ENCODE measurements at places on chromosomes 1 and 21.

- DNase-seq, result no peak
Observed at GRCh38 chr1:14571810-14572767, 26.4 kb upstream of the KAZN start.

DNA sequence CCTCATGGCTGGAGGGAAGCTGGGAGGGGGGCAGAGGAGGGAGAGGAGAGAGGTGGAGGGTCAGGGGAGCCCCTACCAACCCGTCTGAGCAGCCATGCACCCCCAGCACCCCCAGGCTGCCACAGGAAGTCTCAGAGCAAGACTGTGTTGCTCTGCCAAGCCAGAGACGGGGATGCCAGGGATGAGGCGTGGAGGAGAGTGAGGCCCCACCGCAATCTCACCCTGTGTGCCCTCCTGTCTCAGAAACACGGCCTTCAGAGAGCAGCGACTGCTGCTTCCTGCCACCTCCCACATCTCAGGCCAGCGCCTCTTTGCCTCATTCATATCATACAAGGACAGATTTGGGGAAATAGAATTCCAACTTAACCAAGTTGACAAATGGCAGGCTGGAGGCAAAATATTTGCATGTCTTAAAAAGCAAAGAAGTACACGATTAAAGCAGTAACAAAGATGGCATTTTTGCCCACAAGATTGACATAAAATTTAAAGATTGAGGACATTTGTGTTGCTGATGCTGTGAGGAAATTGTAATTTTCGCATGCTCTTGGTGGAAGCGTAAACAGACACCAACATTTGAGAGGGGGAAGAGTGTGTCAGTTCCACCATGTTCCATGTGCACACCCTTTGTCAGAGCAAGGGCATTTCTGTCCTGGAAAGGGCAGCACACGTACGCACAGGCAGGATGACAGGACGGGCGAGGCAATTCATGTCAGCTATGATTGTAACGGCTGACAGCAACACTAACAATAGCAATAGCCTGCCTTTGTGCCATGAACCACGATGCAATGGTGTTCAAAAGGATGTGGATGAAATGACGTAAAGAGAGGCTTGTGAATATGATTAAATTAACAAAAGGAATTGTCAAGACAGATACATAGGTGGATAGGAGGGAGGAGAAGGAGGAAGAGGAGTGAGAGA, 59.0 kb upstream of the BACE2 start:
- no peak for DNase-seq

DNA sequence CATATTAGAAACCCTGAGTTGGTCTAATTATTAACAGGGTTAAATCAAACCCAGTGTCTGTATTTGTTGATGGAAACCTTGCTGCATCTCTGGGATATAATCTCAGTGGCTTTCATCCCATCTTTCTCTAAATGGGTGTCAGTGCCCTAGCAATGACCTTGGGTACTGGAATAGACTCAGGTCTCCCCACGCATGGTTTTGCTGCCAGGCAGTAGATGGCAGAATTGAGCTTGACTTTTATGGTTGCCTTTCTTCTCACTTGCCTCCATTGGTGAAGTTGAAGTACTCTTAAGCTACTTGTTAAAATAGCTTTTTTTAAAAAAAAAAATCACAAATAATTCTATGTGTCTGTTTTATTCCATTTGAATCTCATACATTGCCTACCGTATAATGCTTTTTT, 81.8 kb upstream of the HMCN1 start:
- no peak for DNase-seq

DNA sequence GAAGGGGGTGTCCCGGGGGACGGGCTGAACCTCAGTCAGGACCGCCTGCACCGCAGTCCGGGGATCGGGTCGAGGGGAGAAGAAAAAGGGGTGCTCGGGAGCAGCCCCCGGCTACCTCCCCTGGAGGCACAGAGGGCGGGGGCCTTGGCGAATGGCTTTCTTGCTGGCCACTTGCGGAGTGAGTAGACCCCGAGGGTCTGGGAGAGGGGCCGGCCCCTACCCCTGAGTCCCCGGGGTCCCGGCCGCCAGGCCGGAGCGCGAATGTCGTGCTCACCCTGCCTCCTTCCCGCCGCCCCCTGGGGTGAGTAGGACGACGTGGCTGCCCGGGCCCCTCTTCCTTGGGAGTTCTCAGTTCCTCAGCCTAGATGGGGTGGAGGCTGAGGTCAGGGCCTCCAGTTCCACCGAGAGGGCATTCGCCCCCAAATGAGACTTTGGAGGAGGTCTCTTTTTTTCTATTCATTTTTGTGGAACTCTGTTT, 113.0 kb downstream of the OSBPL9 start:
- no peak for DNase-seq

GRCh38 chr1:220784751-220785150, 2.0 kb upstream of the MTARC1 start:
- no peak for DNase-seq

DNA sequence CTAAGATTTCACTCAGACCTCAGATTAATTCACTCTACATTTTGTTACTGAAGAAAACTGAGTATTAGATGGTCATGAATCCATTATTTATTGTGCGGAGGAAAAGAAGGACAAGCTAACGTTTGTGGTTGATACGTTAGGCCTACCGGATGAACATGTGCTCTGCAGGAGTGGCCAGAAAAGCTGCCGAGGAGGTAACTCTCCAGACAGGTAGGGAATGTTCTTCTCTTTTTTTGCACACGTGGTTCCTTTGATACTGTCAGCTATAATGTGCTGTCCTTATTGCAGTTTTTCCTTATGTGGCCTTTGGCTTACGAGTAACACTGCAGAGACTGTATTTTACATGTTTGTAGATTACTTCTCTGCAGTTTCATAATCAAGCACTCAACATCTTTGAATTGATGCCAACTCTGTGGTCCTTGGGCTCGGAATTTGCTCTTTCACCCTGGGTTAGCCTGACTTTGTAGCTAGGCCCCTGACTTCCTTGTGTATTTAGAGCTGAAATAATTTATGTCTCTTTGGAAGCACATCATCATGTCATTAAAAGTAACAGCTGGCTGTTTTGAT, 13.6 kb downstream of the MTR start:
- no peak for DNase-seq

DNA sequence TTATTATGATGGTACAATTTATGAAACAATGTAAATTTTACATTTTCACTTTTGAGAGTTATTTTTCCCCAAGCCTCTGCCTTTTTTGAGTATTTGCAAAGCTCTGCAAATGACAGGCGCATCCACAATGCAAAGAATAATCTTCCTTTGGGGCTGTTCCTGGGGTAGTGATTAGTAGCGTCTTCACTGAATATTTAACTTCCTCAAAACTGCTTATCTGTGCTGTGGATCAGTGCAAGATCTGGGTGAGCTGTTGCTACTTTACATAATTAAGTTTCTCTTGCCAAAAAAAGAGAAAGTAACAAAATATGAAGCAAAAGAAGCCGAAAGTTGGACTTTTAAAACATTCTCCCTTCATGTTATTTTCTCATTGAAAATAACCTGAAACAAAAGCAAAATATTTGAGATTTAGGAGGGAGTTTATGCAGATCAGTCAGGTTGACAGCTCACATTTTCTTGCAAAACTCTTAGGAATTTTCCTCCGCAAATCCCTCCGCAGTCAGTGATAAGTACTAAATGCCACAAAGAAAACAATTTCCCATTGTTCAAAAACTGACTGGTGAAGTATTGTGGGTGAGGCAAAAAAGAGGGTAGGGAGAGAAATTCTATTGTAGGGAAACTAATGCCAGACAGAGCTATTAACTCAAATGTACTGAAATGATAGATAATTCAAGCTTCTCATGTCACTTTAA, 276.4 kb upstream of the B3GALT2 start:
- no peak for DNase-seq

Data from HFF-Myc (cell line).